Esophagus muscularis mucosa (tissue), 4 donors: ENCODE measurements at places on chromosomes 7 and 10. TPM values are rescaled to one million over a fixed set of nuclear protein-coding genes. Genes with fewer than 3 reads are reported as not detected.

Gene RBP3
- 0.06 TPM for total RNA-seq

Gene ACTR3C
- total RNA-seq: 5.0 TPM

- peaks cover 37% of the 10 kb centered on the region for H3K4me1 ChIP-seq
- no peaks in the 10 kb centered on the region for H3K27me3 ChIP-seq
- peak overlapping the region; percentile 82 for H3K27ac ChIP-seq
- DNase-seq: no peak
Measured at GRCh38 chr7:159098811-159099655, 45.6 kb downstream of the VIPR2 start.

- no peak overlapping the region for H3K27ac ChIP-seq
- no peak for DNase-seq
- no peak overlapping the region for H3K4me3 ChIP-seq
- no peaks in the 10 kb centered on the region for H3K4me1 ChIP-seq
- H3K27me3 ChIP-seq: no peaks in the 10 kb centered on the region
- no peaks in the 10 kb centered on the region for H3K36me3 ChIP-seq
Measured at GRCh38 chr7:142263598-142264380, 5.9 kb upstream of the PRSS58 start.

DNA sequence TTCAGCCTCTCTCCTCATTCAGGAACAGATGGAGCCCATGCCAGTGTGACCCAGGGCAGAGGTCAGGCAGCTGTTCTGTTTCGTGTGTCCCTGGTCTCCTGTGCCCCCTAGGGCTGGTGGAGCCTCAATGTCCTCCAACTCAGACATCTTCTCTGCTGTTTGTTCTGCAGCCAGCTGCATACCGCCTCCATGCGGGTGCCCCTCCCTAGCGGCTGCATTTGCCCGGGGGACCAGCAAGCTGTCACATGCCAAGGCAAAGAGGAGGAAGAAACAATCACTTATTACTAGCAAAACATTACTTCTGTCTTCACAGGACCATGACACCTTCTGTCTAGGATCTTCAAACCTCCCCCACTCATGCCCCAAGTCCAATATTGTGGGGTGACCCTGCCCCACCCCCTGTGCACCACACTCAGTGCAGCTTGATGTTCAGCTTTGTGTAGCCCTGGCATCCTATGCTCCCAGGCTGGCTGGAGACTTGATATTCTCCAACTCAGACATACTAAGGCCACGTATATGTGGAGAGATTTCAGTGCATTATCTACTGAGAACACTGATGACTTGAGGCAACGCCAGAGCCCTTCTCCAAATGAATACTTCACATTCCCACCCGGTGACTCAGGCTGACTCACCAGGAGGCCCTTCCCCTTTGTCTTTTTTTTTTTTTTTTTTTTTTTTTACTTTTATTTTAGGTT lies 188.9 kb downstream of the SKIDA1 start:
- H3K4me1 ChIP-seq: peaks cover 35% of the 10 kb centered on the region
- H3K36me3 ChIP-seq: no peaks in the 10 kb centered on the region
- H3K27ac ChIP-seq: peak overlapping the region; percentile 48
- no peak for DNase-seq
- H3K4me3 ChIP-seq: no peak overlapping the region

GRCh38 chr7:128366986-128367385 lies 5.5 kb upstream of the PRRT4 start:
- no peak overlapping the region for H3K27ac ChIP-seq
- H3K4me3 ChIP-seq: no peak overlapping the region
- no peaks in the 10 kb centered on the region for H3K36me3 ChIP-seq
- H3K27me3 ChIP-seq: peaks cover 31% of the 10 kb centered on the region

DNA sequence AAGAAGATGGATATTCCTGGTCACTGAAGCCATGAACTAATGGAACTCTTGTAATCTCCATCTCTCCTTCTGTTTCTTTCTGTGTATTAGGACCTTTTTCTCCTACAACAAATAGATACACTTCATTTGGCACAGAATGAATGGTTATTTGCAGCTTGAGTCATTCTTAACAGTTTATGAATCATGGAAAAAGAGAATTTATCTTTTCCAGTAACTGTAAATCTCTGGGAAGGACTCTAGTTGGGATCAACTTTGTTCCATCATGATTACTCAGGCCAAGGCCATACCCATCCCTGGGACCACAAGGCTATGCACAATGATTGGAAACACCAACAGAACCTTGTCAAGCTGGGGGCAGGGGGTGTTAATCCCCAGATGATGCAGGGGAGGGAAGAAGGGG lies 36.1 kb upstream of the MDFIC start:
- no peak overlapping the region for H3K4me3 ChIP-seq
- no peak overlapping the region for H3K27ac ChIP-seq
- H3K36me3 ChIP-seq: no peaks in the 10 kb centered on the region
- H3K4me1 ChIP-seq: no peaks in the 10 kb centered on the region
- no peak for DNase-seq
- H3K27me3 ChIP-seq: no peaks in the 10 kb centered on the region

GRCh38 chr7:123994449-123994848 lies 38.4 kb downstream of the TMEM229A start:
- no peak overlapping the region for H3K27ac ChIP-seq
- no peak overlapping the region for H3K4me3 ChIP-seq
- H3K4me1 ChIP-seq: peaks cover 7% of the 10 kb centered on the region

Gene C7orf33
- total RNA-seq: not detected

Gene H2BK1
- not detected for total RNA-seq

- H3K4me3 ChIP-seq: no peak overlapping the region
- no peaks in the 10 kb centered on the region for H3K36me3 ChIP-seq
- peak overlapping the region; percentile 88 for H3K27ac ChIP-seq
- no peaks in the 10 kb centered on the region for H3K27me3 ChIP-seq
- peak; percentile 90 for DNase-seq
Measured at GRCh38 chr10:3747984-3748383, 37.0 kb downstream of the KLF6 start.

GRCh38 chr10:77165445-77166208 lies 472.0 kb downstream of the KCNMA1 start:
- no peak for DNase-seq
- no peak overlapping the region for H3K27ac ChIP-seq
- H3K4me3 ChIP-seq: peak overlapping the region; percentile 6
- H3K36me3 ChIP-seq: no peaks in the 10 kb centered on the region
- H3K4me1 ChIP-seq: peaks cover 21% of the 10 kb centered on the region
- no peaks in the 10 kb centered on the region for H3K27me3 ChIP-seq

Gene NFKB2
- 40.2 TPM for total RNA-seq

DNA sequence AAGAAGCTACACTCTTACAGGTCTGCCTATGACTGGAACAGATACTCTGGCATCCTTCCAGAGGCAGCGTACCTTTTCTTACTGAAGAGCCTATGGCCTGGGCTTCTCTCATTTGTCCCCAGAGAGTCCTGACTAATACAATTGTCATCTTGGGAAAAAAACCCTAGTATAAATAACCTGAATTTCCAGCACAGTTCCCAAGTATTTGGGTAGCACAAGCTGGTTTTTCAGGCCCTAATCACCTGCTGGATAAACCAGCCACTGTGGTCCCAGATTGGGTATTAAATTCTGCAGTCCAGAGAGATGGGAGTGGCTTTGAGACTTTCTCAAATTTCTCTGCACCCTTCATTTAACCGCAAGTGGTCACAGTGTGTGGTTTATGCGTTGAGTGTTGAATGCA lies 186.8 kb upstream of the NEBL start:
- DNase-seq: no peak
- no peak overlapping the region for H3K4me3 ChIP-seq
- H3K27me3 ChIP-seq: no peaks in the 10 kb centered on the region

DNA sequence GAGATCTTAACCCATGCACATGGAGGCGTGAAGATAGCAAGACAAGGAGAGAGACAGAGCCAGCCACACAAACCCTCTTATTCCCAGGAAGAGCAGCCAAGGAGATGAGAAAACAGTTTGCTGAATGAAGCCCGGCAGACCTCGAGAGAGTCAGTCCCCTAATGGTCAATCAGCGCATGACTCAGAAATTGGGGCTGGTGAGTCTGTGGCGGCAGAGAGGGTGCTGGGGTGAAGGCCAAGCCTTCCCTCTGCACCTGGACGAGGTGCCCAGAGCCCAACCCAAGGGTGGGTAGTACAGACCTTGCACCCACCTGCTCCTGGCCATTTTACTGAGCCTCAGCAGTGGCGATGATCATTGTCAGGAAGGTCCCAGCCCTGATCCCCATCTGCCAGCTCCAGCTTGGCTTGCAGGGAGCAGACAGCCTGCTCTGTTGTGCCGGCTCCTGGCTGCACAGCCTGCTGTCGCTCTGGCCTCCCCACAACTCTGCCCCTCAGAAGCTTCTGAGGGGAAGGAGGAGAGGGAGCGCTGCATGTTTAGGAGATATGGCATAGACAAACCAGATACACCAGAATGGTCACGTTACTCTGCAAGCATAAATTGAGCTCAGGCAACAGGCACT lies 256.6 kb downstream of the RPS24 start:
- H3K4me1 ChIP-seq: no peaks in the 10 kb centered on the region
- no peaks in the 10 kb centered on the region for H3K36me3 ChIP-seq
- DNase-seq: no peak

DNA sequence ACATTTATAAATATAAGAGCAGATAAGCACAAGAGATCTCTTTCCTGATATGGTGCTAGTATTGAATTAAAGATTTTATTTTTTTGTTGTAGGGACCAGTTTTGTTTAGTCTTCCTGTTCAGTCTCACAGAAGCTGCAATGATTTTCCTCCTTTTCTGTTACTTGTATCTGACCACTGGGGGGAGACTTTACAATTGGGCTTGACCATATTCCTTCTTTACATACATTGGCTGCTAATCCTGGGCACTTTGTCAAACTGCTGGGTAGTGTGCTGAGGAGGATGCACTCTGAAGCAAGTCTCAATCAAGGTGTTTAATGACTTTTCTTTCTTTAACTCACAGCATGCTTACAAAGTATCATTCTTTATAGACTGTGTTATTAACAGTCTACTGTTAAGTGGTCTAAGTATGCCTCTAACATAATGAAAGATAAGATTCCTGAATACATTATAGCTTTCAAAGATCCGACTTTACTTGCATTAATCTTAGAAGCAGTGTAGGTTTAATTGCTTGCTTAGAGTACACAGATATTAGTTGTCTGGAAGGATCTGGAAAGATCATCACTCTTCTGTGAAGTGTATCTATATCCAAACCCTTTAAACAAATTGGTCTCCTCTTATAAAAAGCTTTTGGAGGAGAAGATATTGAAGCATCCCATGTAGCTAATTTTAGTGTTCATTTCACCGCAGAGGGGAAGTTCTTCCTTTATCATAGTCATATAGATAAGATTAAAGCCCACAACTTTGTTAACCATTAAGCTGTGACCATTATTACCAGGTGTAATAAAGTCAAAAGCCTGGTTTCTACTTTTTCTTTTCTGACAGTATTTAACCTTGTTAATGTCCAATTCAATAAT lies 3.1 kb downstream of the PALS2 start:
- peaks cover 5% of the 10 kb centered on the region for H3K4me1 ChIP-seq
- no peaks in the 10 kb centered on the region for H3K36me3 ChIP-seq
- H3K27me3 ChIP-seq: no peaks in the 10 kb centered on the region
- no peak overlapping the region for H3K4me3 ChIP-seq

DNA sequence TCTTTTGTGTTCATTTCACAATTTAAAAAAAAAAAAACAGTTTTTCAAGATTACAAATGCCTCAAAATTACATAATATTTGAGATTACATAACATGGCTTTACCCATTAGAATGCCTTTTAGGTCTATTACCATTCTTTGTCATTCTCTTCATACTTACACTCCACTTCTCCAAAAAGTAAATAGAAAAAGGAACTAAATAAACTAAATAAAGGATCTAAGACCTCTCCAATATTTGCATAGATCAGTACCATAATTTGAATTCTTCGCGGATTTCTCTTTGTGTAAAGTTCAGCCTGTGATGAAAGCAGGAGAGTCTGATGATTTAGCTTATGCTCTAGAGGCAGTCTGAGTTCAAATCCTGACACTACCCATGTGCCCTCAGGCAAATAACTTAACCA lies 56.4 kb upstream of the C1GALT1 start:
- no peaks in the 10 kb centered on the region for H3K4me1 ChIP-seq
- no peak overlapping the region for H3K4me3 ChIP-seq
- no peaks in the 10 kb centered on the region for H3K27me3 ChIP-seq
- no peak for DNase-seq
- H3K27ac ChIP-seq: no peak overlapping the region
